ENCODE measurements at places on chromosomes 6 and 20.

GRCh38 chr6:44064089-44064947, 62.9 kb downstream of the MRPL14 start:
- DNase-seq = no peak

GRCh38 chr20:36407199-36407733, 101.1 kb downstream of the DLGAP4 start:
- DNase-seq = no peak

GRCh38 chr6:113169484-113169883, 687.7 kb upstream of the MARCKS start:
- no peak for DNase-seq

DNA sequence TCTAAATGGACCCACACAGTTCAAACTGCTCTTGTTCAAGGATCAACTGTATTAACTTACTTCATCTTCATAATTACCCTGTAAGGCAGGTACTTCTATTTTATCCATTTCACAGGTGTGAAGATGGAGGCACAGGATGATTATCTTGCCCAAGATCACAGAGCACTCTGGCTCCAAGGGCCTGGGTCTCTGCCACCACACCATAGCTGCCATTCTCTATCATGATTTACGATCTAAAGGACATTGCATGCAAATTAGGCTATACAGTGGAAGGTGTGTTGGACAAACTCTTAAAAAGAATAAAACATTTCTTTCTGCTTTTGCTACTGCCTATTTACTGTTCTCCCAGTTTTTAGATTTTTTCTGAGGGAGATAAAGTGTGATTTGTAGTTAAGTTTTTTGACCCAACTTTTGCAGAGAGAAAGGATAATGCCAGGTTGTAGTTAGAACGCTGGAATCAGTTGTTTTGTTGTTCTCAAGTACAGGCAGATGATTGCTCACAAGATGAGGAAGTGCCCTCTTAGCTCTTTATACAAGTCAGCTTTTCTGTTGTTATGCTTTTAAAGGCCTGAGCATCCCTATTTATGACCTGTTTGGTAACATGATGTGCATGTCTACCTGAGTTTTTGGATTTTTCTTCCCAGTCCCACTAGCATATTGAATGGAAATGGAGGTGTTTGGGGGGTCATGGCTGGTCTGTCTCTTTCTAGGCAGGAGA, 247.9 kb downstream of the ZFAND3 start:
- DNase-seq = no peak

- DNase-seq = no peak
Measured at GRCh38 chr6:125792680-125793079, 1.9 kb downstream of the NCOA7 start.

DNA sequence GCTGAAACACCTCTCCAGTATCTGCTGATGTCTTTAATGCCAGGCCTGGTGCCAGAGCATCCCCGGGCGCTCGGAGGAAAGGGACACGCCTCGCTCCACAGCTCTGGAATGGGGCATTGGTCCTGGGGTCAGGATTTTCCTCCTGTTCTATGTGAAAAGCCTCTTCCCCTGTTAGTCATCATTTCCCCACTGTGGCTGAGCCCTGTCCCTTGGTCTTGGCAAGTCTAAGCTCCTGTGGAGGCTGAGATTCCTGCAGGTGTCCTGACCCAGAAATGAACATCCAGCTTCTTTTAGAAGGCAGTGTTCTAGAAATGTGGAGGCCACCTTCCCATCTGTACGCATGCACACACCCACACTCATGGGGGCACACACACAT, 19.4 kb downstream of the SYNDIG1 start:
- DNase-seq = no peak

- no peak for DNase-seq
Measured at GRCh38 chr20:16615199-16615598, 42.0 kb upstream of the KIF16B start.

DNA sequence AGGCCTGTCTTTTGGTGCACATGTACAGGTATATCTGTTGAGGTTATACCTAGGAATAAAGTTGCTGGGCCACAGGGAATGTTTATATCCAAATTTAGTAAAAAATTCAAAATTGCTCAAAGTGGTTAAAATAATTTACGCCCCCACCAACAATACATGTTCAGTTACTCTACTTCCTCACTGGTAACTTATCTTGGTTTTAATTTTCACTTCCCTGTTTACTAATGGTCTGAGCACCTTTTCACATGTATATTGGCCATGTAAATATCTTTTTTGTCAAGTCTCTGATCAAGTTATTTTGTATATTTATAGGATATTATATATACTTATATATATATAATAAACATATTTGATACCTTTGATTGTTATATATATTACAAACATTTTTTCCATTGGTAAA, 9.7 kb downstream of the PDE7B start:
- no peak for DNase-seq
